Left lung (tissue), 14 donors: ENCODE measurements at places on chromosomes 6 and 20. TPM values are rescaled to one million over a fixed set of nuclear protein-coding genes. Genes with fewer than 3 reads are reported as not detected.

GRCh38 chr20:50635676-50636600 lies 55.4 kb downstream of the RIPOR3 start:
- DNase-seq = peak; percentile 85

- no peak for DNase-seq
Measured at GRCh38 chr20:12682613-12683012, 326.2 kb upstream of the SPTLC3 start.

GRCh38 chr20:17644451-17644850 lies 37.6 kb downstream of the RRBP1 start:
- DNase-seq = no peak

GRCh38 chr6:83970582-83970981 lies 63.0 kb upstream of the MRAP2 start:
- DNase-seq = no peak

GRCh38 chr6:133814797-133815196 lies 74.1 kb upstream of the TCF21 start:
- DNase-seq = no peak

GRCh38 chr20:4369798-4370124 lies 351.9 kb upstream of the PRND start:
- DNase-seq = no peak

DNA sequence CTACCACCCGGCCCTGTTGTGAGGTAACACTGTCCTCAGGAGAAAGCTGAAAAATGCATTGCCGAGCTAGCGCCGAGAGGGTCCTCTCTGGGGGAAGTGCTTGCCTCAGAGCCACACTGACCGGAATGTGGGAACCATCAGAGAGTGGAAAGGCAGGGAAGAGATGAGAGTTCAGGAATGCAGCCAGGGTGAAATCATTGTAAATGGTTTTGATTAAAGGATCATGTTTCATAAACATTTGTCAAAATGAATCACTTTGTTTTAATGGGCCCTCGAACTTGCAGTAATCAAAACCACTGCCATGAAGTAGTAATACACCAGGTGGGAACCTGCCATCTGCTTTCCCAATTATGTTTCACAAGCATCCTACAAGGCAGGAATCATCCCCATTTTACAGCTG lies 16.9 kb upstream of the IL17F start:
- DNase-seq = no peak

DNA sequence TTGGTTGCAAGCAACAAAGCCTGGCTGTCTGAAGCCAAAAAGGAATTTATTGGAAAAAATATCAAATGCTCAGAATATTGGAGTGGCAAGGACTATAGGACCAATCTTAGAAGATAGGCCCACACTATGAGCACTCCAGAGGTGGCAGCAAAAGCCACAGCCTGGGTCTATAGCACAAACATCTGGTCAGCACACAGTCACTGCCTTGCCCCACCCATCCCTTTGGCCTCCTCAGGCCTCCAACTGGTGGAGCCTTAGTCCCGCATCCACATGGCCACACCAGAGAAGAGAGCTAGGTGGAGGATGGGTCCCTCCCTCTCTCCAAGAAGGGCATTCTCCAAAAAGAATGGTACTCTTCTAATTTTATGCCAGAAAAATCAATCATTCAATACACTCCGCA lies 14.0 kb downstream of the NUDT3 start:
- no peak for DNase-seq

DNA sequence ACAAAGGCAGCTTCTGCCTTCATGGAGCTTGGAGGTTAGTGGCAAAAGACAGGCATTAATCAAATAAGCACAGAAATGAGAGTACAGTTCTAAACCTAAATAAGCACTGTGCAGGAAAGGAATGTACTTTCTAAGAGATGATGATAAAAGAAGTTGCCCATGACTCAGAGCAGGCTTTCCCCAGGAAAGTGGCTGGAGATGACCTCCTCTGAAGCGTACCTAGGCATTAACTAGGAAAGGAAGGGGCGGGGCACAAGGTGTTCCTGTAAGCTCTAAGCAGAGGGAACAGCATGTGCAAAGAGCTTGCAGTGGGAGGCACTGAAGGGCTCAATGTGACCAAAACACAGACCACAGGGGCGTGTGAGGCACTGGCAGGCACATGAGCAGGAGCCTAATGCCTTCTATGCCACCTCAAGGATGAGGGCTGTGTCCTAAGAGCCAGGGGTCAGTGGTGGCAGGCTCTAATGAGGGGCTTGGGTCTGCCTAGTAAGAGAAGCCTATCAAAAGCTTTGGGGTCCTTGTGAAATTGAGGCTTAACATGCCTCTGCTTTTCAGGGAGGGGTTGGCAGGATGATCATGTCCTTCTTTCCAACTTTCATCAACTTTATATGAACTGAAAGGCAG lies 4.9 kb downstream of the SSTR4 start:
- no peak for DNase-seq

DNA sequence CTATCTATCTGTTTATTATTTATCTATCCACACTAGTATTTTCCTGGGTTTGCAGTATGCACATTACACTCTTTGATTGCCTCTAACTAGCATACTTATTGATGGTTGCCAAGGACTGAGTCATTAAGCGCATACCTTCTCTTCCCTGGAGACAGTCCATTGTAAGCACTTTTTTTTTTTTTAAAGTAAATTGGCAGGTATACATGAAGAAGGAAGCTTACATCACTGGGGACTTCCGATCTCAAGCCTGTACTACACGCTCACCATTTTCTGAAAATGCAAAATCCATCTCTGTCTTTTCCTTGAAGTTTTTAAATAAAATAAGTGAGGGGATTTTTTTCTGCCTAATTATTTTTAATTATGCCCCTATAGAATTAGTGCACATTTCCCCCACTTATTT lies 63.5 kb downstream of the HMGN3 start:
- DNase-seq = no peak

GRCh38 chr20:45229264-45230056 lies 8.3 kb downstream of the SEMG2 start:
- DNase-seq = no peak

GRCh38 chr6:149317644-149318571 lies at the start of gene TAB2:
TAB2 (plus strand) TSS chr6:149317712; CDS start chr6:149369998, 52,286 bp downstream.
- DNase-seq = peak; percentile 89

TBC1D32 gene
- 21.0 TPM for polyA plus RNA-seq

FNDC11 gene
- polyA plus RNA-seq = 0.66 TPM

OR2H2 gene
- 0.30 TPM for polyA plus RNA-seq

GSTA1 gene
- 4.1 TPM for polyA plus RNA-seq
